Stomach (tissue), 19 donors: ENCODE measurements at places on chromosomes 3 and 15. TPM values are rescaled to one million over a fixed set of nuclear protein-coding genes. Genes with fewer than 3 reads are reported as not detected.

CORO2B gene
- total RNA-seq = not detected

NPAP1 gene
- total RNA-seq = not detected

CELF6 gene
- total RNA-seq = 0.55 TPM

SNTN gene
- not detected for total RNA-seq

IQCF5 gene
- total RNA-seq = not detected

GRCh38 chr3:153628591-153628990, 466.6 kb downstream of the RAP2B start:
- no peaks in the 10 kb centered on the region for H3K4me1 ChIP-seq
- H3K36me3 ChIP-seq = no peaks in the 10 kb centered on the region
- no peak overlapping the region for H3K4me3 ChIP-seq
- no peak overlapping the region for H3K27ac ChIP-seq

DNA sequence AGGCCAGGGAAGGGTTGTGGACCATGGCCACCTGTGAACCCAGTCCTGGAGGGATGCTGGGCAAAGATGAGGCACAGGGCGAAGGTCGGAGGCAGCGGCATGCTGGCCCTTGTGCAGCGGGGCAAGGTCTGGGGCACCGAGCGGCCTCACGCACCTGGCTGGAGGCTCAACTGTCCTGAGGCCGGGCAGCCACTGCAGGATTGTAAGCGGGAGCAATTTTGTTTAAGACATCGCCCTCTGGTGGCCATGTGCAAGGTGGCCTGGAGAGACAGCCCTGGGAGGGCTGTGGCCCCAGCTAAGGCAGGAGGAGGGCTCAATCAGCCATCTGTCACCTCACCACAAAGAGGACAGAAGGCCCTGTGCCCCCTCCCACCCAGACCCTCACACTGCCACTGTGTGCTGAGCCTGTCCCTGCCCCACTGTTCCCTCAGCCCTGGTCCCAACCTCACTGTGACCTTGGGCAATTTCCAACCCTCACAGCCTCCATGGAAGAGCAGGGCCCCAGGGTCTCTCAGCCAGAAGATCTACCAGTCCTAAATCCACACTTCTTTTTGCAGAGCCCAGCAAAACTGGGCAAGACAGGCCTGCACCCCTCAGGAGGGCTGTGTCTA, 46.2 kb downstream of the TPRA1 start:
- no peak overlapping the region for H3K4me3 ChIP-seq
- H3K4me1 ChIP-seq = peaks cover 55% of the 10 kb centered on the region
- no peaks in the 10 kb centered on the region for H3K36me3 ChIP-seq
- DNase-seq = peak; percentile 89
- no peaks in the 10 kb centered on the region for H3K27me3 ChIP-seq

- H3K27ac ChIP-seq = no peak overlapping the region
- H3K27me3 ChIP-seq = no peaks in the 10 kb centered on the region
- DNase-seq = no peak
- H3K4me3 ChIP-seq = no peak overlapping the region
- H3K36me3 ChIP-seq = no peaks in the 10 kb centered on the region
Measured at GRCh38 chr3:62823461-62824050, 51.7 kb downstream of the CADPS start.

- DNase-seq = no peak
- H3K27me3 ChIP-seq = no peaks in the 10 kb centered on the region
- no peak overlapping the region for H3K27ac ChIP-seq
- H3K36me3 ChIP-seq = peaks cover 42% of the 10 kb centered on the region
Measured at GRCh38 chr3:111923095-111923771, 55.6 kb upstream of the ABHD10 start.

GRCh38 chr15:94206463-94207167, 24.7 kb upstream of the MCTP2 start:
- no peak overlapping the region for H3K27ac ChIP-seq
- no peaks in the 10 kb centered on the region for H3K4me1 ChIP-seq
- no peaks in the 10 kb centered on the region for H3K27me3 ChIP-seq
- no peak overlapping the region for H3K4me3 ChIP-seq
- no peaks in the 10 kb centered on the region for H3K36me3 ChIP-seq

DNA sequence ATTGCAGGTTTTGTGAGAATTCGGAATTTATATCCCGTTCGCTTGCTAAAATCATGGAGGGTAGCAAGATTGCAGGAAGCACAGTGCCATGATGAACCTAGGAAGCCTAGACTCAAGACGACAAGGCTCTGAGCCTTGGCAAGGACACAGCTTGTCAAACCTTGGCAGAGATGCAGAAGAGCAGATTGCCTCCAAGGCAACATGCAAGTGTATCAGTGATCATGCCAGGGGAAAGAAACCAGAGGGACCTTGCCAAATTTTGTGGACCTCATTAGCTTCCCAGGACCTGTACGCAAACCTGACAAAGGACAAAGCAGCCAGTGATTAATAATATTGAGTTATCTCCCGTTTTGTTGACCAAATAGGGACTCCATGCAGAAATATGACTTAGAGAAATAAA, 159.7 kb downstream of the GOLIM4 start:
- no peak overlapping the region for H3K4me3 ChIP-seq
- no peaks in the 10 kb centered on the region for H3K27me3 ChIP-seq
- no peaks in the 10 kb centered on the region for H3K4me1 ChIP-seq
- H3K36me3 ChIP-seq = no peaks in the 10 kb centered on the region

DNA sequence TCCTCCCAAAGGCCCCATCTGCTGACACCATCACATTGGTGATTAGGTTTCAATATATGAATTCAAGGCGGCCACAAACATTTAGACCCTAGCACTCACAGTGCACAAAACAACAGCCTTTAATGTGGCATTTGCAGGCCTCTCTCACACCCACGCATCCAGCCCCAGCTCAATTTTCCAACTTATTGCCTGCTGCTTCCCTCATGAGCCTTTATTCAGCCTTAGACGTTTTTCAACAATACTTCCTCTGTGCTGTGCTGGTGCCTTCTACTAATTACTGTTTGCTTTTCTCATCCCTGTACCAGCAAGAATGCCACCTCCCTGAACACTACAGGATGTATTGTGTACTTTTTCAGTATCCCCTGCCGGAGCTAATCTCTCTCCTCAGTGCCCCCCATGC, 334.6 kb downstream of the GABRB3 start:
- DNase-seq = no peak
- H3K36me3 ChIP-seq = no peaks in the 10 kb centered on the region
- no peak overlapping the region for H3K27ac ChIP-seq
- no peak overlapping the region for H3K4me3 ChIP-seq

DNA sequence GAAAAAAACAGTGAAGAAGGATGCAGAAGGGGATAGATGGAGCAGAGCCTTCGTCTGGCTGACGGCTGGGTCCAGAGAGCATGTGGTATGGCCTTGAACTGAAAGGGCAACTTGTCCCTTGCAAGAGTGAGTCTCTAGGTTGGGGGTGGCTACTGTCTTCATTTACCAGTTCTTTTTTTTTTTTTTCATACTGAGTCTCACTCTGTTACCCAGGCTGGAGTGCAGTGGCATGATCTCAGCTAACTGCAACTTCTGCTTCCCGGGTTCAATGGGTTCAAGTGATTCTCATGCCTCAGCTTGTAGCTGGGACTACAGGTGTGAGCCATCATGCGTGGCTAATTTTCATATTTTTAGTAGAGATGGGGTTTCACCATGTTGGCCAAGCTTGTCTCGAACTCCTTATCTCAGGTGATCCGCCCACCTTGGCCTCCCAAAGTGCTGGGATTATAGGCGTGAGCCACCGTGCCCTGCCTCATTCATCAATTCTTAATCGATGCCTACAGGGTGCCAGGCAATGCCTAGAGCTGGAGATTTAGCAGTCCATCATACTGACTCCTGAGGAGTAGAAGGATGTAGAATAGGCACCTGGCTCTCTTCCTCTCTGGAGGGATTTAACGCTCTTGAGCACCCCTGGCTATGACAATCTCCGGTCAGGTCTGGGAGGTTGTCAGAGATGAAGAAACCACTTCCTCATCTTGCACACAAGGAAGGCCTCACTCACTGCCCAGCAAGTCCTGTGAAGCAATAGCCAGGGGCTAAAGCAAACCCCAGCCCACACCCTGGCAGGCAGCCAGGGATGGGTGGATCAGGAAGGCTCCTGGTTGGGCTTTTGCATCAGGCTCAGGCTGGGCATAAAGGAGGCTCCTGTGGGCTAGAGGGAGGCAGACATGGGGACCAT, at the start of gene CAMP:
Gene CAMP (plus strand): TSS at position 880 of the 898 bp plus-strand sequence. CDS start 17 bp downstream, at position 897.
- no peaks in the 10 kb centered on the region for H3K27me3 ChIP-seq
- no peak within 1 kb of the TSS for H3K4me3 ChIP-seq
- H3K4me1 ChIP-seq = peaks cover 6% of the 10 kb centered on the region
- H3K27ac ChIP-seq = peak within 1 kb of the TSS; percentile 53
- DNase-seq = peak; percentile 62

DNA sequence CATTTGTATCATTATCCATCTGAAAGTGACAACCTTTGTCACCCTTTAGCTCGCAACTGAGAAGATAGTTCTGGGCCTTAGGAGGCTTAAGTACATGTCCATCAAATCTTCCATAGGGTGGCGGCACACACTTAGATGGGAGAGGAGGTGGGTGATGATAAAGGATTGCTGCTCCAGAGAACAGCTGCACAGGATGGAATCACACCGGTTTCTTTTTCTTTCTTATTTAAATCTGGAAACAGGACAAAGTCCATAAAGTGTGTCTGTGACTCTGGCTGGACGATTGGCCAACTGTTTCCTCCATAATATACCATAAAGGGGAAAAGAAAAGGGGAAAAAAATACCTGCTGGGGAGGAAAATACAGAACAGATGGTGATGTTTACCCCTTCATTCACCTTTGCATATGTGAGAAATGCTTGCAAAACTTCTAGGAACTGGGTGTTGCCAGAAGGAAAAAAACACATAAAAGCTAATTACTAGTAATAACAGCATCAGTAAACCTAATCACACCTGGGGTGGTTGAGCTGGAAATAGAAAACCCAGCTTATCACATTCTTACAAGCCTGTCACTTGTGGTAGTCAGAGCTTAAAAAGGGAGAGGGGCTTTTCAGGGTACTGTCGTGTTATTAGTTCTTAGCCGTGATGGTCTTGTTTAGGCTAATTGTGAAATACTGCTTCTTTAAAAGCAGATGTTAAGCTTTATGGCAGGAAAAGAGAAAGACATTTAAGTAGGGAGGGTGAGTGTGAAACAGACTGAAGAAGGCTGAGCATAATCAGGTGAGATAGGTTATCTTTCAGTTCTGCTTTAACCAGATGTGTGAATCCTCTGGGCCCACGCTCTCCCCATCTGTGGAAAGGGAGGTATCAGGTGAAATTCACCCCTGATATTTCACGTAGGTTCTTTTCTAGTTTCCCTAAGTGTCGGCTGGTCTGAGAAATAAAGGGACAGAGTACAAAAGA, 16.7 kb downstream of the C2CD4A start:
- peak overlapping the region; percentile 38 for H3K27ac ChIP-seq
- no peak for DNase-seq
- no peaks in the 10 kb centered on the region for H3K36me3 ChIP-seq
- H3K4me1 ChIP-seq = no peaks in the 10 kb centered on the region

- H3K27ac ChIP-seq = no peak overlapping the region
- H3K36me3 ChIP-seq = no peaks in the 10 kb centered on the region
- H3K27me3 ChIP-seq = peaks cover 3% of the 10 kb centered on the region
- no peak overlapping the region for H3K4me3 ChIP-seq
- no peak for DNase-seq
Measured at GRCh38 chr3:134799393-134799792, 4.3 kb downstream of the EPHB1 start.

GRCh38 chr3:100662113-100662823, 47.0 kb upstream of the TFG start:
- no peak overlapping the region for H3K4me3 ChIP-seq
- DNase-seq = no peak
- no peaks in the 10 kb centered on the region for H3K4me1 ChIP-seq
- no peak overlapping the region for H3K27ac ChIP-seq

- no peak overlapping the region for H3K4me3 ChIP-seq
- no peaks in the 10 kb centered on the region for H3K4me1 ChIP-seq
- H3K27me3 ChIP-seq = no peaks in the 10 kb centered on the region
- no peak overlapping the region for H3K27ac ChIP-seq
- DNase-seq = no peak
- no peaks in the 10 kb centered on the region for H3K36me3 ChIP-seq
Measured at GRCh38 chr3:27585429-27585828, 101.2 kb upstream of the SLC4A7 start.

DNA sequence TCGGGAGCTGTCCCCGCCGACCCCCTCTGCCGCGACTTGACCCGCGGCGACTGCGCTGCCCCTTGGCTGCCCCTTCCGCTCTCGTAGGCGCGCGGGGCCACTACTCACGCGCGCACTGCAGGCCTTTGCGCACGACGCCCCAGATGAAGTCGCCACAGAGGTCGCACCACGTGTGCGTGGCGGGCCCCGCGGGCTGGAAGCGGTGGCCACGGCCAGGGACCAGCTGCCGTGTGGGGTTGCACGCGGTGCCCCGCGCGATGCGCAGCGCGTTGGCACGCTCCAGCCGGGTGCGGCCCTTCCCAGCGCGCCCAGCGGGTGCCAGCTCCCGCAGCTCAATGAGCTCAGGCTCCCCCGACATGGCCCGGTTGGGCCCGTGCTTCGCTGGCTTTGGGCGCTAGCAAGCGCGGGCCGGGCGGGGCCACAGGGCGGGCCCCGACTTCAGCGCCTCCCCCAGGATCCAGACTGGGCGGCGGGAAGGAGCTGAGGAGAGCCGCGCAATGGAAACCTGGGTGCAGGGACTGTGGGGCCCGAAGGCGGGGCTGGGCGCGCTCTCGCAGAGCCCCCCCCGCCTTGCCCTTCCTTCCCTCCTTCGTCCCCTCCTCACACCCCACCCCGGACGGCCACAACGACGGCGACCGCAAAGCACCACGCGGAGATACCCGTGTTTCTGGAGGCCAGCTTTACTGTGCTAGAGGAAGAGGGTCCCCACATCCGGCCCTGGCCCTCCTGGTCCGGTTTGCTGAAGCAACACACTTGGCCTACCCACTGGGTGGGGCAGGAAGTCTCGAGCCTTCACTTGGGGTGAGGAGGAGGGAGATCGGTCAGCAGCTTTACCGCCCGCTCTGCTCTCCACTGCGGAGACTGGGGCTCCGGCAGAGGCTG, at the start of gene RASSF1:
Gene RASSF1 (minus strand): TSS at position 389 of the 882 bp plus-strand sequence. CDS start 31 bp downstream, at position 358.
- DNase-seq = peak; percentile 91
- peaks cover 57% of the 10 kb centered on the region for H3K4me1 ChIP-seq
- peak within 1 kb of the TSS; percentile 52 for H3K4me3 ChIP-seq
- no peaks in the 10 kb centered on the region for H3K36me3 ChIP-seq
- peak within 1 kb of the TSS; percentile 96 for H3K27ac ChIP-seq

DNA sequence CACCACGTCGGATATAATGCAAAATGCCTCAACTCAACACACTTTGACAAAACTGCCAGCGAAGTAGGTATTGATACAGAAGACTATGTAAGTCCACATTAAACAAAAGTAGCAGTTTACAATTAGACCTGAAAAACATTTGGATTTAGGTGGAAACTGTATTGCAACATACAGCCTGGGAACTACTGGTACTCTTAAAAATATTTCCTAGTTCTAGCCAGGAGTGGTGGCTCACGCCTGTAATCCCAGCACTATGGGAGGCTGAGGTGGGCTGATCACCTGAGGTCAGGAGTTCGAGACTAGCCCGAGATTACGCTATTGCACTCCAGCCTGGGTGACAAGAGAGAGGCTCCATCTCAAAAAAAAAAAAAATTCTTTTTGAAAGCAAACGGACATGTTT, 246.2 kb downstream of the ZBTB20 start:
- H3K36me3 ChIP-seq = no peaks in the 10 kb centered on the region
- no peak for DNase-seq
- no peaks in the 10 kb centered on the region for H3K27me3 ChIP-seq
- peaks cover 41% of the 10 kb centered on the region for H3K4me1 ChIP-seq
